Naive thymus-derived CD8-positive, alpha-beta T cell (primary cell): ENCODE measurements at places on chromosomes 5 and 9. TPM values are rescaled to one million over a fixed set of nuclear protein-coding genes. Genes with fewer than 3 reads are reported as not detected.

DNA sequence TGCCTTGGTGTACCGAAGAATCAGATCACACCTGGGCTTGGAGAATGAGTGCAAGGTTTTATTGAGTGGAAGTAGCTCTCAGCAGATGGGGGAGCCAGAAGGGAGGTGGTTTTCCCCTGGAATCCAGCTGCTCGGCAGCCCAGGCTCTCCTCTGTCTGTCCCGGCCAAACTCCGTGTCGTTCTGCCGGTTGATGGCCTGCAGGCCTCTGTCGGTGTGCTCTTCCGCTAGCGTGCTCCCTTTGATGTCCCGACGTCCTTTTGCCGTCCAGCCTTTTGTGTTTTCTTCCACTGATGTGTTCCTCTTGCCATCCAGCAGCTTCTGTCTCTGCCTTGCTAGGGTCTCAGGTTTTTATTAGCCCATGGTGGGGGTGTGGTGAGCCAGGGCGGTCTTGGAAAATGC lies 28.0 kb upstream of the MIER3 start:
- H3K4me3 ChIP-seq, result no peak overlapping the region
- no peak for DNase-seq
- H3K27ac ChIP-seq, result no peak overlapping the region
- H3K4me1 ChIP-seq, result peaks cover 8% of the 10 kb centered on the region

DNA sequence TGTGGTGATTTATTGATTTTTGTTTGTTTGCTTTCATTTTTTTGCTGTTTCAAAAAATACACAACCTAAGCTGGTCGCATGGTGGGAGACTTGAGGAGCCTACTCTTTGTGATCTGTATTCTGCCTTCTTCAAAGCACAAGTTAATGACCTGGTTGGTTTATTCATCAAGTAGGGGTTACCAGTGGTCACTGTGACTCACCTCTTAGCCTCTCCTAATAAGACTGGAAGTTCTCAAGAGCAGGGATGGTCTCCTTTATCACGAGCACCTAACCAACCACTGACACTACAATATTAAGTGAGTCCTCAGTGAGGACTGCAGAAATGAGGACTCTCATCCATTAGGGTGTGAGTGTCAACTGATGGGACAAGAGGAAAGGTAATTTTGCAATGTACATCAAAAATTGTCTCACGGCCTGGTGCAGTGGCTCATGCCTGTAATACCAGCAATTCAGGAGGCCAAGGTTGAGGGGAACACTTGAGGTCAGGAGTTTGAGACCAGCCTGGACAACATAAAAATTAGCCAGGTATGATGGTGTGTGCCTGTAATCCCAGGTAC lies 13.6 kb upstream of the MTMR12 start:
- no peak overlapping the region for H3K4me3 ChIP-seq
- H3K4me1 ChIP-seq, result no peaks in the 10 kb centered on the region
- H3K27me3 ChIP-seq, result peaks cover 3% of the 10 kb centered on the region
- H3K27ac ChIP-seq, result no peak overlapping the region

DNA sequence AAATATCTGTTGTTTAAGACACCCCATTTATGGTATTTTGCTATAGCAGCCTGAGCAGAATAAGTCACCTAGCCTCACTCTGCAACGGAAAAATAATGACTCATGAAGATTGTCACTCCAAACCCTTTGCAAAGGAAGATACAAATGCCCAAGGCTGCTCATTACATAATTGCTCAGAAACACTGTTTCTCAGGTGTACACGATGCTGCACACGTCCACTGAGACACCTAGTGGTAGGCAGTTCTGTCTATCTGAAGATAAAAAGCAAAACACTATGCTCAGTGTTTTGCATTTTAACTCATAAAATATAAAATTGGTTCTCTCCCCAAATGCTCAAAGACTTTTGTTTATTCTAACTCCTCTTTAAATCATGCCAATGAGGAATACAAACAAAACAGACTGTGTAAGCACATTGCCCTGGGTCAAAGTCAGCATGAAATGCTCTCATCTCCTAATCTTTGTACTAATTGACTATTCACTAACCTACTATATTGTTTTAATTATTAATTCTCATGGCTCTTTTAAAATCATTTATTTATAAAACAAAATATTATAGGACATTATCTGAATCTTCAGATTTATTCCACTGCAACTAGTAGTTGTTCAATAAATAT lies 7.7 kb upstream of the TSLP start:
- no peak overlapping the region for H3K27ac ChIP-seq
- no peak for DNase-seq
- H3K4me1 ChIP-seq, result no peaks in the 10 kb centered on the region

DNA sequence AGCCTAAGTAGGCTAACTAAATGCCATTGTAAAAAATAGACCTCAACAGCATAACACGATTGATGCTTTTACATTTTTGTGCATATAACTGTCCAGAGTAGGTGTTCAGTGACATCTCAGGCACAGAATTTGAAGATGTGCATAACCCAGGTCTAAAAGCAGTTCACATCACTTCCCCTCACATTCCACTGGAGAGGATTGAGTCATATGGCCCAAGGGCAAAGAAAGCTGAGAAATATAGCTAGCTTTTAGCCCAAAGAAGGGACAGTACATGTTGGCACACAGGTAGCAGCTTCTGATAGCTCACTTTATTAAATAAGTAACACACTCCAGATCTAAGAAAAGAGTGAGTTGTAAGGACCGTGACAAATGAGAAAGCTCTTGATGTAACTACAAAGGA lies 2259.5 kb upstream of the WWC1 start:
- no peak overlapping the region for H3K4me3 ChIP-seq
- no peaks in the 10 kb centered on the region for H3K4me1 ChIP-seq
- no peak for DNase-seq
- no peaks in the 10 kb centered on the region for H3K27me3 ChIP-seq

DNA sequence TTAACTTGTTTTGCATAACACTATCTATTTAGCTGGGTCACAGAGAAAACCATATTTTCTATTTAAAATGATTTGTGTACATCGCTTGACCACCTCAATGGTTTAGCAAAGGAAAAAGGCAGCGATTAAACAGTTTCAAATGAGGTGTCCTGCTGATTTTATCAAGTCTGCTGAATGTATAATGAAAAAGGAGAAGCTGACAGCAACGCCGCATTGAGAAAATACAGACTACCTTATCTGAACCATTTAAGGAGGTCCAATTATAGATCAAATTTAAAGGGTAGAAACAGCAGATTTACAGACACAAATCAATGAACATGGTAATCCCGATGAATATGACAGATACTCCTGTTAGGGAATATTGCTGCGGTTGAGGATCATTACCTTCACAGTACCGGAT lies 29.6 kb downstream of the PSMB7 start:
- peak overlapping the region; percentile 69 for H3K27ac ChIP-seq
- H3K4me3 ChIP-seq, result no peak overlapping the region
- H3K27me3 ChIP-seq, result no peaks in the 10 kb centered on the region
- no peak for DNase-seq
- peaks cover 45% of the 10 kb centered on the region for H3K4me1 ChIP-seq

DNA sequence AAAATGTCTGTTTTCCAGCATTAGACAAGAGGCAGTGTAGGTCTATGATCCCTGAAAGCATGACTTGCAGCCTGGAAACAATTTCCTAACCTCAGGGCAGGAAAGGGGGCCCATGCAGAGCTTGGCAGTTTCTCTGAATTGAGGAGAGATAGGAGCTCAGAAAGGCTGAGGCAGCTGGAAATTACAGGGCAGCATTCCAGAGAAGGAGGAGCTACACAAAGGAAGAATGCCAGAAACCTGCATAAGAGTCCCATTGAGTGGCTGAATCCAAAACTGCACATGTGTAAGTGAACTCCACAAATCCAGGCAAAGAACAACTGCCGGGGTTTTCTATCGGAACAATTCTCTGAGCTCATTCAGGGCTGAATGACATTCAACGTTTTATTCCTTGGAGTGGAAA lies 346.8 kb downstream of the PIK3R1 start:
- H3K4me3 ChIP-seq, result no peak overlapping the region
- no peak for DNase-seq
- no peaks in the 10 kb centered on the region for H3K4me1 ChIP-seq
- no peak overlapping the region for H3K27ac ChIP-seq
- H3K27me3 ChIP-seq, result peaks cover 5% of the 10 kb centered on the region
- no peaks in the 10 kb centered on the region for H3K36me3 ChIP-seq

DNA sequence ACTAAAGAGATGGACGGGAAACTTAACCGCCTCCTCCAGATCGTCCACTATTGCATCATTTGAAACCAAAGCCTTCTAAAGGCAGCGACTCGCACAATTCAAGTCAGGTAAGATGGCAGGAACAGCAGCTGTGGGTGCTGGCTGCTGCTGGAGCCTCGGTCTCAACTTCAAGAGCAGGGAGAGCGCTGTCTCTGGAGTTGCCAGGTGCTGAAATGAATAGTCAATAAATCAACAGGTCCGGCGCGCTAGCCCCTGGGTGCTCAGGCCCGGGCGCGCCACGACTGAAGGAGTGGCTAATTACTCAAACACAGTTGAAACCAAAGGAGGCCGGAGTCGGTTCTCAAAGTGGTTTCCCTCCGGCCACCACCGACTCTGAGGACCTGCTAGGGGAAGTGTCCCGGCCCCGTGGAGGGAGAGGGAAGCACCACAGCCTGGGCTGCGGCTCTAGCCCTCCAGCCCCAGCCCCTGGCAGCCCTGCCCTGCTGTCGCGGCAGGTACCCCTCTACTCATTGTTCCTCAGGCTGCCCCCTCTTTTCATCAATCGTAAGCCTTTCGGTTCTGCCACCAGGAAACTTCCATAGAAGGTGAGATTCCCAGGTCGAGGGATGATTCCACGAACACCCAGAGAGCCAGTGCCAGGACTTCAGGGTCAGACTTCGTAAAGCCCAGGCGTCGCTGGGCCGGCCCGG lies 804 bp downstream of the TTC39B start:
- peak overlapping the region; percentile 94 for H3K27ac ChIP-seq
- no peaks in the 10 kb centered on the region for H3K36me3 ChIP-seq
- H3K4me1 ChIP-seq, result peaks cover 61% of the 10 kb centered on the region
- H3K27me3 ChIP-seq, result no peaks in the 10 kb centered on the region
- peak overlapping the region; percentile 97 for H3K4me3 ChIP-seq

DNA sequence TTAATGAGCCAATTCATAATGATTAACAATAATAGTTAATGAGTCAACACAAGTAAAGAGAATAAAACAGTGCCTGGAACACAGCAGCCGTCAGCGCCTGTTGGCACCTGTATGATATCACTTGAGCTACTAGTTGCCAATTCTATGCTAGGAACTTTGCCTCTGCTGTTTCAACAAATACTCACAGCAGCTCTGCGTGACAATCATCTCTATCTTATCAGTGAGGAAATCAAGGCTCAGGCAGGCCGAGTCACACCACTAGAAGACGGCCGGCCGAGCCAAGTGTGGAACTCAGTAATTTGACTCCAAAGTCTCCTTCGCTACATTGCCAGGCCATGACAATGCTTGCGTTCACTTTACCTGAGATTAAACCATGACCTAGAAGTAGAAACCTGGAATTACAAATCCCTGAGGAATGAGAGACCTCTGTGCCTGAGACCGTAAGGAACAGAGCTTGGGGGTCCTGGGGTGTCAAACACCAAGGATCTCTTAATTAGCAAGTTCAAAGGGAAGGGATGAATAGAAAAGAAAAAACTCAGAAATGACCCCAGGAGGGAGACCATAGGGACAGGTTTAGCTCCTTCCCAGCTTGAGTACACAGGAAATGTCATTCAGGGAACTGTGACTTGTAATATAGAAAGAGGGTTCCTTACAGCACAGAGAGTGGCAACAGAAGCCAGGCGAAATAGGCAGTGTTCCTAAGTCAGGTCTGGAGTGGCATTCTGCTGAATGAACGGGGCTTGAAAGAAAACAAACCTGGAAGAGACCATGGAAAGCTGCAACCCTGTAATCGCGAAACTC lies 109.1 kb downstream of the SUSD1 start:
- no peaks in the 10 kb centered on the region for H3K36me3 ChIP-seq
- no peak overlapping the region for H3K27ac ChIP-seq
- H3K4me1 ChIP-seq, result peaks cover 11% of the 10 kb centered on the region
- H3K4me3 ChIP-seq, result no peak overlapping the region

GRCh38 chr5:79168031-79168430 lies 56.4 kb downstream of the BHMT start:
- no peaks in the 10 kb centered on the region for H3K4me1 ChIP-seq
- no peaks in the 10 kb centered on the region for H3K27me3 ChIP-seq
- no peak for DNase-seq
- no peak overlapping the region for H3K4me3 ChIP-seq
- no peaks in the 10 kb centered on the region for H3K36me3 ChIP-seq
- no peak overlapping the region for H3K27ac ChIP-seq

The NTNG2 gene
- 8.5 TPM for total RNA-seq

The PDZD2 gene
- 1.2 TPM for total RNA-seq
